RKO (cell line): ENCODE measurements at places on chromosomes 5 and 9.

DNA sequence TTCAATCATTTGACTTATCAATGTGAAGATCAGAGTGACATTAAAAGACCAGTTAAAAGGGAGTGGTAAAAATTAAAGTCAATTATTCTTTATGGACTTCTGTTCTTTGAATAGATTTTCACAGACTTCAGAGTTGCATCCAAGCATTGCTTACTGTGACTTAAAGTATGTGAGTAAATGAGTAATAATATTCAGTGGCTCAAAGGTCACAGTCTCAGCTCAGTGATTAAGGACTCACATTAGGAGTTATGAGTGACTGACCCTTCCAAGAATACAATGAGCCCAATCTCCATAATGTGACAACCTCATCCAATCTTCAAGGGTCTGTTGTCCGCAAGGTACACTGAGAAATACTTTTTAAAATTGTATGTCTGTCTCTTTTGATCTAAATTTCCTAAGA is 811.2 kb downstream of the BRINP1 start:
- no peak for DNase-seq

GRCh38 chr9:107394264-107394663 is 95.3 kb downstream of the KLF4 start:
- no peak for DNase-seq

DNA sequence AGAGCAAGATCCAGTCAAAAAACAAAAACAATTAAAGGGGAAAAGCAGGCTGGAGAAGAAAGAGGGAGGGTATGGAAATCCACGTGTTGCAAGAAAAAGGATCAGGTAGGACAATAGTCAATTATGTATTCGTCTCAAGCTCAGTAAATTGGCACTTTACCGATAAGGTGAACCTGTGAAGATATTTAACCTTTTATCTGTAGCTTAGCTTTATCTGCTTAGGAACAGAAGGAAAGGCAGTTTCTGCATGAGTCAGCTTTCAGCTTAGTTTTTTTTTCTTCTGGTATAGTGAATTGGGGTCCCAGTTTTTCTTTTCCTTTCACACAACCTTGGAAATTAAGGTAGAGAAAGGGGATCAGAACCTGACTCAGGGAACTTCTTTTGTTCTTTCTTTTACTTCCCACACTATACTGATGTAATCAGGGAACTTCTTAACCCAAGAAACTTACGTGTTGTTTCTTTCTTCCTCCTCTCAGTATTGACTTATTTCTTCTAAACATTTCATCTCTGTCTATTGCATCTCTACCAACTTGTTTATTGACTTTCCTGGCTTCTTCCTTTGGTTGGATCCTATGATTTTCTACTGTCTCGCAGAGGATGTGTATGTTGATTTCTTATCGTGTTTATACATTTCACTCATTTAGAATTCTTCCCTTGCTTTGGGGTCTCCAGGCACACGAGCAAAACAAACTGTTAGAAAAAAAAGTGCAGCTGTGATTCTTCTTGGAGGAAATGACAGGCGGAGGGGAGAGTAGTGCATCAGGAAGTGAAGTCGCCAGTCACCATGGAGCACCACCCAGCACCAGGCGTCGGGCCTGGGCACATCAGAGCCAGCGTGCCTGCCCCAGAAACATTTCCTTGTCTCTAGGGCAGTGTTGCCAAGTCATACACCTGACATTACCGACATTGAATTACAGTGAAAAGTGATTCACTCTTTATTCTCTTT is 123.0 kb upstream of the LHFPL2 start:
- DNase-seq = no peak

- no peak for DNase-seq
Observed at GRCh38 chr5:77186652-77187370, 23.7 kb upstream of the PDE8B start.

GRCh38 chr5:111769541-111769940 is 12.5 kb upstream of the NREP start:
- DNase-seq = no peak

DNA sequence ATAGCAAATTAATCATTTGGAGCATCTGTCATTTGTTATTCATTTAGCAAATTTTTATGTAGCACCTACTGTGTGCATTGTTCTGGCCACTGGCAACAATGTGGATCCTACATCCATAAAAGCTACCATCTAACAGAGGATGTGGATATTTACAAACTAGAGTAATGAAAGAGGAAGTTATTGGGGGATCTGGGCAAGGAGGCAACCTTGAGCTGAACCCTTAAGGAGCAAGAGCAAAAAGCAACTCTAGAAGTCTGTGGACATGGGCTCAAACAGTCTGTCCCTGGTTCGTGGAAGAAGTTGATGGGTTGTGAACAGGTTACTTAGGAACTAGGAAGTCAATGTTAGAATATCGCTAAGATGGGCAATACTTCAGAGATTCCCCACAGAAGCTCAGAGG is 259.9 kb downstream of the SYK start:
- DNase-seq = no peak

DNA sequence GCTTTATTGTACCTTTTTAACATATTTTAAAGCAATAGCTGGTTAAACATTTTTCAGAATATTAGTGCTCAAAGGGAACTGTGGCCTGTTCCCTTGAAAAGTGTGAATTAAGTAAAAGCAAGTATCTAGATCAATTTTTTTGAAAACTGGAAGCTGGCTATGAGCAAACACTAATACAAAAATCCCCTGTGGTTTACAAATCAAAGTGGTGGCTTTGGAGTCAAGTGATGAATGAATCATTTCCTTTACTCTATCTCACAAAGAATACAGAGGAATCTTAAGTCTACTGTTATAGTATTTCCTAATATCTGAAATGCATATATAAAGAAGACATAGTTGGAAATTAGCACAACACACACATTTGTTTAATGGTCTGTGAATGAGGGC is 212.4 kb upstream of the C9orf72 start:
- DNase-seq = no peak

DNA sequence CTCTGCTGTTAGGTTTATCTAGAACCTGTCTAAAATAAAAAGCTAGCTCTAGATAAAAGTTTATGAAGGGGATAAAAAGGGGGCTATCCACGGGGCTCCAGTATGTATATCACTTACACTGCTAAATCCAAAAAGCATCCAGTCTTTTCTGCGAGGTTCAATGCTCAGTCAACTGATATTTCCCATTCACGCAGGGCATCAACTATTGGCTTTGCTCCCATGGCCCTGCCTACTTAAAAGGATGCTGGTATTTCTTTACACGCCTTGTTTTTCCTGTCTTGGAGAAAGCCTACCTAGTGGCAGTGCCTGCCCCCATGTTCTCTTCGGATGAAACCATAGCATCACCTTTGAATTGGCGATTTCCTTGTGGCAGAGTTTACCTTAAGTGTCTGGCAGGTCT is 8.1 kb downstream of the SPRY4 start:
- DNase-seq = no peak

DNA sequence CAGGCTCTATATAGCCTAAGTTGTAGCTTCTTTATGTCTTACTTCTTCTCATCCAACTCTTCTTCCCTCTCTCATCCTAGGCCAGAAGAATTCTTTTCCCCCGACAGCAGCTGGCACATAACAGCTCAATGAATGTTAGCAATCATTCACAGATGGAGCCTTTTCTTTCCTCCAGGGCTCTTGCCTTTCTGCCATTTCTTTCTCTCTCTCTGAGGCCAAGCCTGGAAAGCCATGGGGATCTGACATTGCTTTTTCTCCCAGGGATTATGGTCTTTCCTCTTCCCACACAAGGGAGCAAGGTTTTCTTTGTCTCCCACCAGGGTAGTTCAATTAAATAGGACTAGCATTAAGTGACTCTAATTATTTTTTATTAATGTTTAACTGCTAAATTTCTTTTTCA is 20.5 kb downstream of the SMIM15 start:
- DNase-seq = no peak

GRCh38 chr5:160488394-160489325 is 67.0 kb downstream of the PTTG1 start:
- no peak for DNase-seq

DNA sequence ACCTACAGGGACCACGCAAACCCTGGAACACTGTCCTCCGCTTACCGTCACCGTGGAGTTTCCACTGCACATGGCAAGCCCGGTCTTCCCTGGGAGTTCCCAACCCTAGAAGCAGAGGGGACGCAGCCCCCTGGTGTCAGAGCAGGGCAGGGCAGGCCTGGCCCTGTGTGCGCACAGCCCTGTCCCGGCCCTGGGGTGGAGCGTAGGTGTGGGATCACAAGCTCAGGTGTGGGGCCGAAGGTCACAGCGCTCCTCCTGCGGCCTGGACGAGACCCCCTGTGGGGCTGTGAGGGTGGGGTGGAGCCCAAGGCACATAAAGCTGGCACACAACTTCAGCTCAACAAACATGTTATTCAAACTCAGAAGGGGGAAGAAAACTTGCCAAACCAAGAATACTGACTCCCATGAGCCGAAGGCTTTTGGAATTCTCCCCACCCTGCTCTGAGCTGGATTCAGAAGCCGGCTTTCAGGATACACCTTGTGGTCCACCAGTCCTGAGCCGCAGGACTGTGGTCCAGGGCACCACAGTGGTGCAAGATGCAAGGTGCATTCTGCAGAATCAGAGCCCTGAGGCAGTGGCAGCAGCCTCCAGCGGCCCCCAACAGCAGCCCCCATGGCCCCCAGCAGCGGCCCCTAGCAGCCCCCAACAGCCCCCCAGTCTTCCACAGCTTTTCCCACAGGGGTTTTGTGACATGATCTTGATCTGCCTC is 11.8 kb upstream of the EXOC3 start:
- peak; percentile 14 for DNase-seq

DNA sequence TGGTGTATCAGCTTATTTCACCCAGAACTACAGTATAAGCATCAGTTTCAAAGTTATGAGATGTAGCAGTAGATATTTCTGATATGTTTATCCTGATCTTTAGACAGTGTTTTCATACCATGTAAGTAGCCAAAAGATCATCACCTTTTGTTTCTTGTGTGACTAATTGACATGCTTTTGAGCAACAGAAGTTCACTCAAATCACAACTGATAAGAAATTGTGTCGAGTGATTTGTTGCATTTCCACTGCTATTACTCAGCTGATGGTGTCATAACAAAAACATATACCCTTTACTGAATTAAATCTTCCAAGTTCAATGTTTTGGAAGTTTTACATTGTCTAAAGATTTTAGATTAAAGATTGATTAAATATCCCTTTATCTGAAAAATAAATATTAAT is 324.5 kb downstream of the TUSC1 start:
- no peak for DNase-seq

GRCh38 chr5:98975223-98975622 is 46.4 kb upstream of the CHD1 start:
- no peak for DNase-seq

- no peak for DNase-seq
Observed at GRCh38 chr9:129713402-129713679, 39.5 kb downstream of the PTGES start.

DNA sequence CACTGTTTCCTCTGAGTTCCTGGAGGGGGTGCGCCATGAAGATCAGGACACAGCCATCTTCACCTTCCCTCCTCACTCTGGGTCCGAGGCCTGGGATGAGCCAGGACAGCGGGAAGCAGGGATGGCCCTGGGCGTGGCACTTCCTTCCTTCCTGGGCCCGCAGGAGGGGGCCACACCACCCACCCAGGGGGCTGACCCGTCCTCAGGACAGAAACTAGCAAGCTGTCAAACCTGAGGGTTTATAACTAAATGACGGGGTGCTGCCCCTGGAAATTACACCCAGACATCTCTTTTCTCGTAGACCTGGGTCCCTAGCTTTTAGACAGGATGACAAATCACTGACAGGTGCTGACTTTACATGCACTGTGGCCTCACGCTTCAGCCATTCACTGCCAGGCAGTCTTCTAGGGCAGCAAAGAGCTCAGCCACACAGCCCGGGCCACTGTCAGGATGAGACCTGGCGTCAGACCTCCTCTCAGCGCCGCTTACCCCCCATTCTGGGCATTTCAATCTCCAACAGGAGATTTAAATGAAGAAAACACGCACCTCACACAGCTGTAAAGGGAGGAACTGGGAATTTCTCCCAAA is 8.1 kb downstream of the FCN2 start:
- no peak for DNase-seq

DNA sequence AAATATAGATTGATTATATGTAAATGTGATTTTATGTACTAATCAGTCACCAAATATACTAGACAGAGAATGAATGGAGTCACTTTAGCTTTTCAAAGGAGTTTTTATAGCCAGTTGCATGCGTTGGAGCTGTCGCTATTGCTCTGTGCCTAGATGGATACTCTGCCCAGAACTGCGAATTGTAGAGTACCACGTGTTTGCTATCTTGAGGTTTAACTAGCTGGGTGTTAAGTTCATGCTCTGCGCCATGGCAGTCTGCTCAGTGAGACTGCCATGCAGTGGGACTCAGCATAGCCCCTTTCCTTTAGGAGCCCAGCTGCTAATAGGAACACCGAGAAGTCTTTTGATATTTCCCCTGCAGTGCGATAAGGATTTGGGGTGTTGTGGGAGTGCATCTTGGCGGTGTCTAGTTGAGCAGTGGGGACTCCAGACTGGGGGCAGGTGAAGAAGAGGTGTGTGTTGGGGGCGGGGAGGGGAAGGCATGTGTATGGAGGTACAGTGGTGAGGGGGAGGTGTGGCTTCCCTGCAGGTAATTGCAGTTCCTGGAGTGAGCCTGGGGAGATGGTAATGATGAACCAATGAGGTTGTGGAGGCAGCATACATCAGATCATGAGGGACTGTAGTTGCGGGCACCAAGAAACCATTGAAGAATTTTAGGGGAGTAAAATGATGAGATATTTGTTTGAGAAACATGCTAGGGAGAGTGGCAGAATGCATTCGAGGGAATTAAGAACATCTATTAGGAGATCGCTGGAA is 118.9 kb downstream of the TRIO start:
- no peak for DNase-seq

GRCh38 chr9:79559495-79560181 is 12.1 kb upstream of the TLE4 start:
- DNase-seq = no peak
